ENCODE measurements at places on chromosomes 4 and X.
A peak's percentile ranks its signal among the peaks of the same experiment; 100 is the strongest.

DNA sequence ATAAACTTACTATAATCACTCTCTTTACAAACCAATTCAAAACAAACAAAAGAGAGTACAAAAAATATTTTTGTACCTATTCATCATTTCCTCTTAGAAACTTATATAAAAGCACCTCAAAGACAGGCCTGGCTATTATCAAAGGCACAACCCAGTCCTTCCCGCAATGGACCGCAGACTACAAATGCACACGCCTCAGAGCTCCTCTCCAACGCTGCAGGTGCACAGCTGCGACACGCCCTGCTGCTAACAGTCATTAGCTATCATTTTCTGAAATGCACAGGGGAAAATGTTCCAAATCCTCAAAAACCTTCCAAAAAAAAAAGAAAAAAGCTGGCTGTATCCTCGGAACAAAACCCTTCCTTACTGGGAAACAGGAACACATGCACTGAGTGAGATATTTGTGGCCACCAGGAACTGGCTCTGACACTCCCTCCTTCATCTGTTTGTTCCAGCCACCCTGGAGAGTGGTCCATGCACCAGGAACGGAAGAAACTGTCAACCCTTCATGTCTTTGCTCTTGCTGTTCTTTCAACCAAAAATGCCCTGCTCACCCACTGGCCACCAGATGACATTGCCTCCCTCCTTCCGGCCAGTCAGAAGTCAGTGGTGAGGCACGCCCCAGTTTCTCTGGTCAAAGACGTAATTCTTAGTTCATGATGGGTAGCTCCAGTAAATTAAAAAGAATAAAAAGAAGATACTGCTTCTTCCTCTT, 16.7 kb downstream of the IRF2 start:
- no peak for DNase-seq

- DNase-seq: peak; percentile 33
Measured at GRCh38 chr4:150117094-150117493, 38.8 kb downstream of the DCLK2 start.

GRCh38 chr4:178296669-178297068, 854.4 kb upstream of the AGA start:
- no peak for DNase-seq

DNA sequence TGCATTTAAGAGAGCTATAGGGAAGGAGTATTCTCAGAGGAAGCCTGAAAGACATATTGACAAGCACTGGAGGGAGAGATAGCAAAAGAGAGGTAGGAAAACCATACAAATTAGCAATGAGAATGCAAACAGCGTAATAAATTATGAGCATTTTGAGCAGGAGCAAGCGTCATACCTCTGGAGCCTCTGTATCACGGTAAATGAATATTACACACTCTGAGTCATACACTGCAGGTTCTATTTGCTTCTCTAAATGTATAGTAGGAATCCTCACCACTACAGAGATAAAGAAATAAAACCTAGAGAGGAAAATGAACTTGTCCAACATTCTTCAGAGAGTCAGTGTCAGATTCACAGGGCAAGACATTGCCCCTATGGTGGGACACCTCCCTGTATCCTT, 46.4 kb upstream of the GABRE start:
- DNase-seq: no peak
